Activated CD4-positive, alpha-beta T cell treated with anti-CD3 and anti-CD28 coated beads, Interleukin-2, Interleukin-6, amounts not matched to agents 100 ng/mL and 50 ng/mL, durations not matched to agents 16 hours and 8 hours (primary cell): ENCODE measurements at places on chromosomes 7 and 10.

DNA sequence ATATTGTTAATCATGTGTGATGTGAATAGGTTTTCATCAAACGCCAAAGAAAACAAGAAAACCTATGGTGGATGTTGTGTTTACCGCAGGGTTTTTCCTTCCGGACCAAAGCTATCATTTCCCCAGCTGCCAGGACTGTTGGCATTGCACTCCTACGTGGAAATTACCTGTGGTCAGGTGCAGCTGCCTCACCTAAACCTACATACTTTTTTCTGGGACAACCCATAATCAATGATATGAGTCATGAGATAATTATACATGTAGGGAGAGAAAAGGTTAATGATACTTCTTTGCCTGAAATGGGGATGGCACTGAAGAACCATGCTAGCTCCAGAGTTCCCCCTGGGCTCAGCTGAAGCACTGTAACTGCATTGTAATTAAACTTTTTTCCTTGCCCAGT, 223.6 kb upstream of the SEMA3E start:
- no peak for DNase-seq

DNA sequence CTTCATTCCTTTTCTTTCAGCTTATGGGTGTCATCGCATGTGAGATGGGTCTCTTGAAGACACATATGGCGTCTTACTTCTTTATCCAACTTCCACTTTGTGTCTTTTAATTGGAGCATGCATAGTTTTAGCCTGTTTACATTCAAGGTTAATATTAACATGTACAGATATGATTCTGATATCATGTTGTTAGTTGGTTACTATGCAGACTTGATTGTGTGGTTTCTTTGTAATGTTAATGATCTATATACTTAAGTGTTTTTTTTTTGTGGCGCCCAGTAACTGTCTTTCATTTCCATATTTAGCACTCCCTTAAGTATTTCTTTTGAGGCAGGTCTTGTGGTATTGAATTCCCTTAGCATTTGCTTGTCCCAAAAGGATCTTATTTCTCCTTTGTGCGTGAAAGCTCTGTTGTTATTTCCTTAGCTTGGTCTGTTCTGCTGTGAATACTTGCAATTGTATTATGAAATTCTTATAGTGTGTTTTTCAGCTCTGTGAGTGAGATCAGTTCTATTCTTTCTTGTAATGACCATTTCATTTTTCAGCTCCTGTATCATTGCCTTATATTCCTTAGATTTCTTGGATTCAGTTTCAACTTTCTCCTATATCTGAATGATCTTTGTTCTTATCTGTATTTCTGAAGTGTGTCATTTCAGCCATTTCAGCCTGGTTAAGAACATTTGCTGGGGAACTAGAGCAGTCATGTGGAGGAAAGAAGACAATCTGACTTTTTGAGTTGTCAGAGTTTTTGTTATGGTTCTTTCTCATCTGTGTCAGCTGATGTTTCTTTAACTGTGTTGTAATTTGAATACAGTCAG, 88.4 kb downstream of the ABCA13 start:
- no peak for DNase-seq

- DNase-seq, result no peak
Observed at GRCh38 chr7:33558549-33559323, 346.6 kb upstream of the BMPER start.

DNA sequence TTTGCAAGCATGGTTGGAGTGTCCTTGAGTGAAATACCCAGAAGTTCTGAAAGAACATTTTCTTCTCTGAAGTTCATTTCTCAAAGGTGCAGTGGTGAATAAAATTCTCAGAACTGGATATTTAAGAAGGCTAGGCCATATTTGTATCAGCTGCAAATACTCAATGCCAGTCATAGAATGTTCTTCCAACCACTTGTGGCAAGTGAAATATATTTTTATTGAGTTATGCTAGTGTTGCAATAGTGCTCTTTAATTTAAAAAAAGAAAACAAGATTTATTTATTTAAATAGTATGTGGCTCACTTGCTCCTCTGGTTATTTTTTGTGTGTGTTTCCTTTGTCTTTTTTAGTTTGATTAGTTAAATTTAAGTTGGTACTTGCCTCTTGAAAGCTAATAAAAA, 64.5 kb downstream of the PALS2 start:
- DNase-seq, result no peak

DNA sequence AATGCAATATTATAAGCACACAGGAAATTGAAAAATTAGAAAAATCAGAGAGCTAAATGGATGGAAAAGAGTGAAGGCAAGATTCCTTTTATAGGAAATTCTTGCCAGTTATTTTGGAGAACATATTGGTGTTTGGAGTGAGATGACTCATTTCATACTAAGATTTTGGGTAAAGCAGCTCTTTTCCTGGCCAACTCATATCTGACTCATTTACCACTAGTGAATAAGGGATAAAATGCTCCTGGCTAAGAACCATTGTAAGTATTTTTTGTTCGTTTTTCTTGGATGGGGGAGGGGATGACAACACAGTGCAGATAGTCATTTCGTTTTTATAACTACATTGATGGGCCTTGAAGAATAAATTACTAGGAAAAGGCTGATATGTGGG, 139.3 kb downstream of the TWIST1 start:
- no peak for DNase-seq

GRCh38 chr7:37097276-37097675, 351.4 kb downstream of the ELMO1 start:
- DNase-seq, result no peak

DNA sequence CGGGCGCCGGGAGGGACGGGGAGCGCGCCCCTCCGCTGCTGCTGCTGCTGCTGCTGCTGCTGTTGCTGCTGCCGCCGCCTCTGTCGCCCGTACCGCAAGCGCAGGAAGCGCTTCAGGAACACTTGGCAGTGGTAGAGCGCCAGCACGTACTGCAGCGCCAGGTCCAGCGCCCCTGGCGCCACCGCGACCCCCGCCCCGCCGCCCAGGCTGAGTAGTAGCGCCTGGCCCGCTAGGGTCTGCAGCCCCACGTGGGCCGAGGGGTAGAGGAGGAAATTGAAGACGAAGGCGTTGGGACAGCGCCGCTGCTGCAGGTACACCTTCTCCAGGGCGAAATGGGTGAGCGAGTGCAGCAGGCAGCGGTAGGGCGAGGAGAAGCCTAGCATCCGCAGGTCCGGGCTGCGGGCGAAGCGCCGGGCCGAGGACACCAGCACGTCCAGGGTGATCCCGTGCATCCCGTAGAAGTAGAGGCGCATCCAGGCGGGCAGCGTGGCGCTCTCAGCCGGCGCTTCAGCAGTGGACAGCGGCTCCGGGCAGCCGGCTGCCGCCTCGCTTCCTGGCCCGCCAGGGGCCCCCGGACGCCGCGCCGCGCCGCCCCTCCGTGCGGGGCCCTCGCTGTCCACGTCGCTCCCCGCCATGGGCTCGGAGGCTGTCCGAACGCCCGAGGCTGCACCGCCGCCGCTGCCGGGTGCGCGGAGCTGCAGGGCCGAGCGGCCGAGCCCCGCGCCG, at the start of gene TMEM229A:
TMEM229A (minus strand) TSS at position 699 of the 726 bp plus-strand sequence; CDS start at position 635, 64 bp downstream.
- peak; percentile 21 for DNase-seq

- DNase-seq, result no peak
Observed at GRCh38 chr10:119896937-119897770, 4.6 kb downstream of the SEC23IP start.

GRCh38 chr7:139829025-139829774, at the start of gene TBXAS1:
Gene TBXAS1, plus strand, starts transcription at chr7:139829264. Its CDS starts 127 bp downstream, at chr7:139829391.
- peak; percentile 47 for DNase-seq

GRCh38 chr7:36956814-36957213, 232.5 kb upstream of the AOAH start:
- DNase-seq, result no peak

GRCh38 chr7:27842851-27843250, 102.9 kb downstream of the TAX1BP1 start:
- DNase-seq, result no peak

- DNase-seq, result no peak
Observed at GRCh38 chr10:70771311-70772194, 13.6 kb downstream of the TBATA start.

DNA sequence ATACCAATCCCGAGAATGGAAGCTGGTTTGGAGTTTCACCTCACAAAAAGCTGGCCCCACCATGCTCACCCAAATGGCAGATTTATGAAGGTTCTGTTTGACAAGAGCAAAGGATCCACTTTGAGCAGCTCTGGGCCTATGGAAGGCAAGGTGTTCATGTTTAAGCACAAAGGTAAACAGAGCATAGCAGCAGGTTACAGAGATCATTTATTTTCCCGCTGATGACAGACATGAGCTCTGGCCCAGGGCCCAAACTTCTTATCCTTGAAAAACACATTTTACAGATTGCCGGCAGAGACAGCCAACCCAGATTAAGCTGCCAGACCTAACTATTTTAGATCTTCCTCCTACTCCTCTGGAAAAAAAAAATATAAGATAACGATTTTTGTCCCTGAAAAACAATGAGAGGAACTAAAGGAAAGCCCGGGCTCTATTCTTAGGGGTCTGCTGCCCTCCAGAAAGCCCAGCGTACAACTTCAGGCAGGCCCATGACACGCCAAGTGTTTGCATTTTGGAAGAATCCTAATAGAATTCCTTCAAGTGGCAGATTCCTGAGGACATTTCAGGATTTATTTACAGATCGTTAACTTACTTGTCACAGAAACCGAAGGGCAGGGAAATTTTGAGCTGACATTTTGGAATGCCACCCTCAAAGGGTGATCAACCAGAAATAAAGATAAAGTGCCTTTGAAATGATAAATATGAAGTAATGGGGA, 40.0 kb downstream of the SYPL1 start:
- DNase-seq, result no peak

- no peak for DNase-seq
Observed at GRCh38 chr7:46784732-46785131, 797.2 kb downstream of the TNS3 start.

- peak; percentile 57 for DNase-seq
Observed at GRCh38 chr7:106365252-106366005, 80.6 kb upstream of the NAMPT start.

DNA sequence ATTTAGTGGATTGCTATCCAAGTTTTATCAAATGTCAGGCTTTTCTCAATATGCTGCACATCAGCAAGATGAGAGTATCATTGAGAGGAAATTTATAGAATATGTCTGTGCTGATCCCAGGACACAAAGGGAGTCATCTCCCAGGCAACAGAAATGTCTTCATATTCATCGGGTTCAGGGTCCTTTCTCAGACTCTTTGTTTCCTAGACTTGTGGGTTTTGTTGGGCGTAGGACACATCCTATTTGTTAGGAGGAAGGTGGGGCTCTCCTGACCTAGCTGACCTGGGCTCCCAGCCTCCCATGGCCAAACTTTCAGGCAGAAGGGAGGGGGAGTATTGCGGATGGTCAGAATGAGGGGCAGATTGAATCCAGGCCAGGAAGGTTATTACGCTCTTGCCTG, 22.9 kb upstream of the NPS start:
- DNase-seq, result no peak

GRCh38 chr7:32250471-32251260, 180.5 kb upstream of the PDE1C start:
- no peak for DNase-seq

DNA sequence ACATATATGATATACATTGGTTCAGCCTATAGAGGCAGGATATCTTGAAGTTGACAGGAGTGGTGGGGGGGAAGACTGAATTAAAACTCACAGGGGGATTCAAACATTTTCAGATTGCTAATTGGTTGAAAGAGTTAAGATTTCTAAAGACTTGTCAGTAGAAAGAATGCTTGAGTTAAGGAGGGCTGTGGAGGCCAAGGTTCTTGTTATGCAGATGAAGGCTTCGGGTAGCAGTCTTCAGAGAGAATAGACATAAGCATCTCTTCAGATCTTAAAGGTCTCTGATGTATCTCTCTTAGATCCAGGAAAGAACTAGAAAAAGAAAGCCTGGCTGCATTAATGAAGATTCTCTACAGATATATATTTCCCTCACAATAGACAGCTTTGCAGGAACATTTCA, 209.8 kb upstream of the SEMA3D start:
- DNase-seq, result no peak

- DNase-seq, result no peak
Observed at GRCh38 chr10:86684331-86685097, 16.2 kb downstream of the LDB3 start.

DNA sequence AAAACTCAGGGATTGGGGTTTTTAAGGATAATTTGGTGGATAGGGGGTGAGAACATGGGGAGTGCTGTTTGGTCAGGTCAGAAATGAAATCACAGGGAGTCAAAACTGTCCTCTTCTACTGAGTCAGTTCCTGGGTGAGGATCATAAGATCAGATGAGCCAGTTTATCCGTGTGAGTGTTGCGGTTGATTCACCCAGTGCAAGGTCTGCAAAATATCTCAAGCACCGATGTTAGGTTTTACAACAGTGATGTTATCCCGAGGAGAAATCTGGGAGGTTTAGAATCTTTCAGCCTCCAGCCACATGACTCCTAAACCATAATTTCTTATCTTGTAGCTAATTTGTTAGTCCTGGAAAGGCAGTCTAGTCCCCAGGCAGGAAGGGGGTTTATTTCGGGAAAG, 31.7 kb upstream of the AGR2 start:
- DNase-seq, result no peak

GRCh38 chr7:154911411-154911810, 91.5 kb downstream of the PAXIP1 start:
- no peak for DNase-seq

DNA sequence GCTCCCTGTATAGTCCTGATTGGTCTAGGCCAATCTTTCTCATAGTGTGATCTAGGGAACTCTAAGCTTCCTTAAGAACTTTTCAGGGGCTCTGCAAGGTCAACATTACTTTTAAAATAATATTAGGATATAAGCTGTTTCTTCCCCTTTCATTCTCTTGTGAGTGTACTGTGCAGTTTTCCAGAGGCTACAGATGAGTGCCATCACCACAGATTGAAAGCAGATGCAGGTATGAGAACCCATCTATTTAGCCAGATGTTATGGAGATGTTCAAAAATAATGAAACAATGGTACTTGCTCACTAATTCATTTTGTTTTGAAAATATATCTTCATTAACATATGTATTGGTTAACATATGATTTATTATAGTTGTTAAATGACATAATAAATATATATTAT, 169.2 kb upstream of the SEMA3A start:
- no peak for DNase-seq

- peak; percentile 83 for DNase-seq
Observed at GRCh38 chr7:44460325-44460724, 30.1 kb downstream of the NUDCD3 start.

DNA sequence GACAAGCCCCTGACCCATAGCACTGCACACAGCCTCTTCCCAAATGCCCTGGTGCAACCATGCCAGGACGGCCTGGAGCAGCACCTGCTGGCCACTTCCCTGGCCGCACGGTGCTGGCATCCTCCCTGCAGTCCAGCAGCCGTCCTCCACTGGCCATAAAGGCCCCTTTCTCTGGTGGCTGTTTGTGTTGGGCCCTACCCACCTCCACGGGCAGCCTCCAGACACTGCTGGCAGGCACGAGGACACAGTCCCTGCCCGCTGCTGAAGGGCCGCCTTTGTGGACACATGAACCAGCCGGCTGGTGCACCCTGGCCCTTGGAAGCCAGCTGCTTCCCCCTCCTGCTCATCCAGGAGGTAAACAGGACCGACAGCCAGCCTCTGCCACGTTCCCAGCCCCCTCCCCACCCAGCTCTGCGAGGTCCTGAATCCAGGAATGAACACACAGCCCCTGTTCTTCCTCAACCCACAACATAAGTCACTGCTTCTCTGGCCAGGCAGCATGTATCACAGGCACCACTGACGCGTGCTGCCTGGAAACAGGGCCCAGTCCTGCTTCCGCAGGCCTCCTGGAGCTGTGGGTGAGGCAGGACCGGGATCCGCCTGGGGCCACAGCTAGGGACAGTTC, 43.8 kb downstream of the SPOCK2 start:
- DNase-seq, result no peak

- DNase-seq, result no peak
Observed at GRCh38 chr10:113133497-113134115, 183.6 kb downstream of the TCF7L2 start.
